CD8-positive, alpha-beta memory T cell (primary cell): ENCODE measurements at places on chromosomes 16 and 17.

DNA sequence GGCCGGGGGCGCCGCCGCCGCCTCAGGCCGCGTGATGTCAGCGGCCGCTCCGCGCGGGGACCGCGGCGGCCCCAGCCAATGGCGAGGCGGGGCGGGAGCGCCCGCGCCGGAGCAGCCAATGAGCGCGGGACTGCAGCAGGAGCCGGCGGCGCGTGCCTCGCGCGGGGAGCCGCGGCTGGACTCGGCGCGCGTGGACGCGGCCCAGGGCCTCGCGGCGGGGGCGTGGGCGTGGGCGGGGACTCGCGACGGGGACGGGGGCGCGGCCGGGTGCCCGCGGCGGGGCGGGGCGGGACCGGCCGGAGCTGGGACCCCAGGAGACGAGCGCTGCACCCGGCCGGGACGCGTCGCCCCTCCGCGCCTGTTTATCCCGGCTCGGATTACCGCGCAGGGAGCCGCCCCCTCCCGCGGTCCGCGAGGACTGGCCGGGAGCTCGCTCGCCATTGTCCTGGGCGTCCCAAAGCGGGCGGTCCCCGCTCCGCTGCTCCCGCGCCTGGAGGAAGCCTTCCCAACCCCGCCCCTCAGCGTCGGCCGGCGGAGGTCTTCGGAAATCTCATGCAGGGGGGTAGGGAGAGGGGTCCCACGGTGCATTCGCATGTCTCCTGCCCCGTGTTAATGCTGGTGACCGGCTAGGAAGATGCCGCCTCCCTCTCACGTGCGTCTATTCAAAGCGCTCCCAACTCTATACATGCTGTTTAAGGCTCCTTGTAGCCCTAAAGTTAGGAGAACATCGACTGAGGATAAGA is at the start of gene RNF157:
RNF157 (minus strand) TSS at position 33 of the 743 bp plus-strand sequence. CDS start 253 bp downstream, outside the sequence.
- DNase-seq, result peak; percentile 74

DNA sequence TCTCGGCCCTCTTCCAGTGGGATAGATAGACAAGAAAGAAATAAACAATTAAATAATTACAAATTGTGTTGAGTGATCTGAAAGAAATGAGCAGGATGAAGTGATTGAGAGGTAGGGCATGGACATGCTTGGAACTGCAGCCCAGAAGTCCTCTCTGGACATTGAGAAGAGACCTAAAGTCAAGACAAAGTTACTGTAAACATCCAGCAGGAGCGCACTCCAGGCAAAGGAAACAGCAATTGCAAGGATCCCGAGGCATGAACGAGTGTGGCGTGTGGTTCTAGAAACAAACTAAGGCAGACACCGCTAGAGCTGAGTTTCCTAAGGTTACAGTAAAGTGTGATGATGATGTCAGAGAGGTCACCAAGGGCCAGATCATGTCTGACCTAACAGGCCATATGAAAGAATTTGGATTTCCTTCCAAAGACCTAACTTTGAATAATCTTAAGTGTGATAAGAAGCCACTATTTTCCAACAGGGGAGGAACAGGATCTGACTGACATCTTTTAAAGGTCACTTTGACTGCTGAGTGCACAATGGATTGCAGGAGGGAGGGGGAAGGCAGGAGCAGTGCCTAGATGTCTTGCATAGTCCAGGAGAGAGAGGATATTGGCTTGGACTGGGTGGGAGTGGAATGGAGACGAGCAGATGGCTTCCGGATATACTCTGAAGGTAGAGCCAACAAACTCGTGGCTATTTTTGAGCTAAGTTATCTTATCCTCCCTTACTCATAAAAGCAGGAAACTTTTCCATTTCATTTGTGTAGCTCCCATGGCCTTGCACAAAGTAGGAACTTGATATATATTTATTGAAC is 19.0 kb downstream of the ABCC12 start:
- no peak for DNase-seq

- peak; percentile 89 for DNase-seq
Observed at GRCh38 chr16:11354733-11355574, 9.7 kb downstream of the RMI2 start.

DNA sequence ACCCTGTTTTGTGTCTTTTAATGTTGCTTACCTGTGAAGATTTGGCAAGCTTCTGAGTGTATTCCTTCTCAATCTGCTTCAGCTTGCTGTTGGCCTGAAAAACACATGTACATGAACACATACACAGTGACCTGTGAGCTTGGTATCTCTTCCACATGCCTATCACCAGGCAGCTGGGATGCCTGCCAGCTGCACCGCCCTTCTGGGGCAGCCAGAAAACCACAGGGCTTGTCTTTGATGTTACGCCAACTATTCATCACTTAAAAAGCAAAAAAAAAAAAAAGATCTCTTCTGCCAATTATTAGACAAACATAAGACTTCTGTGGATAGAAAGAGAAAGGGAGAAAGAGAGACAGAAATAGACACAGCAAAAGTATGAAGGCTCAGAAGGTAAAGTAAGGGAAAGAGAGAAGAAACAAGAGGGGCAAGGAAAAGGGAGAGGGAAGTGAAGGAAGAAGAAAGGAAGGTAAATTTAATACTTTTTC is 189.2 kb upstream of the AXIN2 start:
- peak; percentile 16 for DNase-seq

- no peak for DNase-seq
Observed at GRCh38 chr17:13503526-13503925, 98.2 kb downstream of the HS3ST3A1 start.

GRCh38 chr16:14522671-14523070 is 107.4 kb downstream of the PARN start:
- DNase-seq, result no peak

- DNase-seq, result no peak
Observed at GRCh38 chr16:67526149-67526791, 2.4 kb upstream of the RIPOR1 start.

DNA sequence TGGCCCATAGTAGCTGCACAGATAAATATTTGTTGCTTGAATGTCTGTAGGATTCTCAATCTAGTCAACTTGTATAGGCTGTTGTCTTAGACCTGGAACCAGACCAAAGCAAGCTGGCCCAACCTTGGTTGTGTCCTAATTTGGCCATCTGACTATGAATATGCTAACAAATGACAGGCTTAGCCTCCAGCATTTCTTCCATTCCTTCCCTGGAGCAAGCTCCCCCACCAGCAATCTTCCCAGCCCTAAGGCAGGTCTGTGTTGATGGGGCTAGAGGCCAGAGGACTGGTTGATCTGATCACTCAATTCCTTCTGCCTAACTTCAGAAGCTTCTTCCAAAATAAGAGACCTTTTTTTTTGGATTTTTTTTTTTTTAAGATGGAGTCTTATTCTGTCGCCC is 9.4 kb upstream of the PHOSPHO1 start:
- no peak for DNase-seq

DNA sequence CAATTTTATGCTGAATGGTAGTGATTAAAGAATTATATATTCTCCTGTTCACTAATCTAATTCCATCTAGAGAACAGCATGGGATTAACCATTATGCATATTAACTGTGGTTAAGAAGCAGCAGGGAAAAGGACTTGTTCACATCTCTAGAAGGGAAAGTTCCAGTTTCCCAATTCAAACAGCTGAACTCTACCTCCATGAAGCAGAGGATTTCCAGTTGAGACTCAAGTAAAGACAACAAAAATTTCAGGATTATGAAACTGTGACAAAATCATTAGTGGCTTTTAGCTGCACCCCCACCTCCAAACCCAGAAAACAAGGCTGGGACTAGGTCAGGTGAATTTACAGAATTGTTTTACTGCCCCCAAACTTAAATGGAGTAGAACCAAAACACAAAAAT is 73.6 kb downstream of the USP32 start:
- no peak for DNase-seq

DNA sequence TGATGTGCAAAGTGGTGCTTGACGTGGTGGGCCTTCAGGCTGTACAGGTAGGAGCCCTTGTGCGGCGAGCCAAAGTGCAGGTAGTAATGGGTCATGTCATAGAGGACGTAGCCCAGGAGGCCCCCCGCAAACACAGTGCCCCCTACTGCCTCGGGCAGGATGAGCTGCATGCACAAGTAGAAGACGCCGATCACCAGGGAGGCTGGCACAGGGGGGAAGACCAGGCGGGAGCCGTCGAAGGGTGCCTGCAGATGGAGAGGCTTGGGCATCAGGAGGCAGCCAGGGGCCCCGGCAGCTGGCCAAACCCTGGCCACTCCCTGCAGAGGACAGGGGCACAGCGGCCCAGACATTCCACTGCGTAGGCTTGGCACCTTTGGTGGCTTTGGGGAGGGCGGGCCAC is 15.7 kb upstream of the MLKL start:
- no peak for DNase-seq

- DNase-seq, result no peak
Observed at GRCh38 chr17:2703181-2703580, 8.4 kb downstream of the CLUH start.
